ENCODE measurements at places on chromosomes 5 and 9. TPM values are rescaled to one million over a fixed set of nuclear protein-coding genes. Genes with fewer than 3 reads are reported as not detected.

- DNase-seq: no peak
Observed at GRCh38 chr9:133341369-133342068, 5.5 kb upstream of the SURF6 start.

DNA sequence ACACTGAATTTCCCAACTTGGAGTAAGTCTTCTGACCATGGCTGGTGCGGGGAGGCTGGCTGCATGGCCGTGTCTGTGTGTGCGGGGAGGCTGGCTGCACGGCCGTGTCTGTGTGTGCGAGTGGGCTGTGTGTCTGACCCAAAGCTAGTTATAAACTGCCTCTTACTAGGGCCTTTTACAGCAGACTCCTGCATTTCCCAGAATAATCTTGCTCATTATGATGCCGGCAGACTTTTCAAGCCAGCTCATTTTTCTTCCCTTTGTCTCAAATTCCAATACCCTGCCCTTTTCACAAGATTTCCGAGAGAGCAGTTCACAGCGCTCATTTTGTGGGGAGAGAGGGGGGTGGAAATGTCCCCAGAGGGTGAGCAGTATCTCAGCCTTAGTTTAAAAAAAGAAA lies 470.7 kb upstream of the BRINP1 start:
- no peak for DNase-seq

- peak; percentile 29 for DNase-seq
Observed at GRCh38 chr9:37146410-37146809, 26.0 kb downstream of the ZCCHC7 start.

- no peak for DNase-seq
Observed at GRCh38 chr9:125842242-125842641, 95.1 kb downstream of the PBX3 start.

GRCh38 chr9:35854091-35854762 lies 16.0 kb downstream of the OR13J1 start:
- DNase-seq: no peak

DNA sequence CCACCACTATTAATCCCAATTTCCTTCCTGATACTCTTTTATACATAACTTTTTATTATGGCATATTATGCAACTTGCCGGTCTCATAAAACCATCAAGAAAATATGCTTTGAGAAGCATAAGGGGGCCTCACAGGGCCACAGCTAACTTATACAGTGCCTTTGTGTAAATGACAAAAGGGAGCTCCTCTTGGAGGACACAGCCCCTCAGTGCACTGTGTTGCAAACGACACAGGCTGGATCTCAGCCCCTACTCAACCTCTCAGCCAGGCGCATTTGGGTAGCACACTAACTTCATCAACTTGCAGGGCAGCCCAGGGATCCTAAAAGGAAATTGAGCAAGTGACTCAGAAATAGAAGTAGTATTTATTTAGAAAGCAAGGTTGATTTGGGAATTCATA lies 35.4 kb downstream of the RIGI start:
- no peak for DNase-seq

DNA sequence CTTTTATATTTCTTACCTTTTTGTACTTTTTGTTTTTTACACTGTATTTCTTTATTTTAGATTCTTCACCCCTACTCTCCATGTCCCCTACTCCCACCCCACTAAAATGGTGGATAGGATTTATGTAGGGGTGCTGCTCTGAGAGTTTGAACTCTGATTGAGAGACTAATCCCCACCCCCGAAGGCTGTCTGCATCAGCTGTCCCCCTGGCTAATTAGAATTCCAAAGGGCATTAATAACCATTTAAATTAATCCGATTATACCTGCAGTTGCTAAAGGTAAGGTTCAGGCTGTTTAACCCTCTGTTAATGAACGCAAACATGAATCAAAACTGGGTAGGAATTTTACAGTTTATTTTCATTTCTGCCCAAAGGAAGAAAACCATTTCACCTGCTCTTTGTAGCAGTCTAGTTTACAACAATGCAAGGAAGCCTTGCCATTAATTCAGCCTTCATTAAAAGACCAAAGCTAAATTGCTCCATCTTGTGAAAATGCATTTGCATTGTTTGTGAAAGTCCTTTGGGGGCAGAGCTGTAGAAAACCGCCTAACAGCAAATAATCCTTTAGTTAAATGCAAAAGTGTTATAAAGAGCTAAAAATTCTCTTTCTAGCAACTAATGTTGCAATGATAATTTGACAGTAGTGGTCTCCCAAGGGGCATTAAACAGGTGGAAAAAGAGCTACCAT lies 71.2 kb downstream of the ZCCHC7 start:
- DNase-seq: no peak

DNA sequence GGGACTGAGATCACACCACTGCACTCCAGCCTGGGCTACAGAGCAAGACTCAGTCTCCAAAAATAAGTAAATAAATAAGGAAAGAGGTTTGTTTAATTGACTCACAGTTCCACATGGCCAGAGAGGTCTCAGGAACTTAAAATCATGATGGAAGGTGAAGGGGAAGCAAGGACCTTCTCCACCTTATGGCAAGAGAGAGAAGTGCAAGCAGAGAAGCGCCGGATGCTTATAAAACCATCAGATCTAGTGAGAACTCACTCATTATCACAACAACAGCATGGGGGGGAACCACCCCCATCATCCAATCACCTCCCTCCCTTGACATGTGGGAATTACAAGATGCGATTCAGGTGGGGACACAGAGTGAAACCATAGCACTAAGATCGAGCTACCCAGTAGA lies 22.8 kb upstream of the RGMB start:
- DNase-seq: peak; percentile 27

DNA sequence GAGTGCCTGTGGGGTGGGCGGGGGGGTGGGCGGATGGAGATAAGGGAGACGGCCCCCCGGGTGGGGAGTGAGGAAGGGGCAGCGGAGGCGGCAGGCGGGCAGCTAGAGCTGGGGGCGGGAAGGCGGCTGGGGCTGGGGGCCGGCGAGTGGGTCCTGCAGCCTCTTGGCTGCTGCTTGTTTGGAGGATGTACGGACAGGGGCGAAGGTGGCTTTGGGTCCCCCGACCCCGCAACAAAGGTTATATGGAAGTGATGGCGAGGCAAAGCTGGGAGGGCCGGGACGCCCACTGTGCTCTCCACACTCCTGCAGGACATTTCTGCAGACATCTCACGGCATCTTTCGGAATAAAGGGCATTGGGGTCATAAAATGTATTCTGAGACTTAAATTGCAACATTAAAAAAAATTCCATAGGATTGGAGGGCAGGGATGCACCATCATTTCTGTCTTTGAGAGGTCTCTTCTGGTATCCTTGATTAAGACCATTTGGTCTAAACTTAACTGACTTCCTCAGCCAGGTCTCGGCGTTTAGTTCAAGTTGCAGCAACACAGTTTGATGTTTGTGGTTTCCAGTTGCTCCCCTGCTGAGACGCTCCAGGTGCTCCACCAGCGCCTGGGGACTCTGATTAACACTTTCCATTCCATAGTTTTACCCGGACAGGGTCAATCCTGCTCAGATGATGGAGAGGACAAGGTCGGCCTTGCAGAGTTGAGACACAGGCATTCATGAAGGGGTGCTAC lies 101.6 kb upstream of the SSBP2 start:
- peak; percentile 73 for DNase-seq

GRCh38 chr5:43482490-43483297 lies 971 bp downstream of the TMEM267 start:
- peak; percentile 29 for DNase-seq

Gene MUSK
- not detected for total RNA-seq

Gene SYK
- total RNA-seq: 11.8 TPM
